ENCODE measurements at places on chromosomes 2 and 18.

- peak overlapping the region; percentile 2 for H3K27ac ChIP-seq
- H3K27me3 ChIP-seq, result no peaks in the 10 kb centered on the region
Observed at GRCh38 chr2:217756375-217757107, 246.3 kb downstream of the TNS1 start.

DNA sequence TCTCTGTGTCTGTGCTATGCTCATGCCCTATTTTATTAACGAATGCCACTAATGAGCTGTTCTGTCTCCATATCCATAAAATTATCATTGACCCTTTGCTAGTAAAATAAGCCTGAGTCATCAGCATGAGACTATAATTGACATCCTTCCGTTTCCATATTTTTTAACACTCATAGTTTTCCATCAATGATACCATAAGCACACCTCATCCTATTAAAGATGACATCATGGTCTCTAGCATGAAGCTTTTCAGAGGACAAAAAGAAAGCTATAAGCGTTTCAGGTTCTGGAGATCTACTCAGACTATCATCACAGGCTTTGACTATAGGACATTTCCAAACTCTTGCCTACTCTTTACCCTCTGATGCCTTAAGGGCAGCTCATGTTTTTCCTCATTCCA lies 1.2 kb upstream of the DSC2 start:
- no peak overlapping the region for H3K27ac ChIP-seq
- no peak for DNase-seq

- DNase-seq, result no peak
- H3K4me1 ChIP-seq, result no peaks in the 10 kb centered on the region
- no peaks in the 10 kb centered on the region for H3K27me3 ChIP-seq
Observed at GRCh38 chr2:174949988-174950687, 55.0 kb downstream of the CHN1 start.

GRCh38 chr2:169073963-169074751 lies 4.8 kb downstream of the DHRS9 start:
- H3K36me3 ChIP-seq, result no peaks in the 10 kb centered on the region
- H3K4me3 ChIP-seq, result no peak overlapping the region
- H3K4me1 ChIP-seq, result no peaks in the 10 kb centered on the region
- no peaks in the 10 kb centered on the region for H3K27me3 ChIP-seq
- H3K27ac ChIP-seq, result no peak overlapping the region
- DNase-seq, result no peak

DNA sequence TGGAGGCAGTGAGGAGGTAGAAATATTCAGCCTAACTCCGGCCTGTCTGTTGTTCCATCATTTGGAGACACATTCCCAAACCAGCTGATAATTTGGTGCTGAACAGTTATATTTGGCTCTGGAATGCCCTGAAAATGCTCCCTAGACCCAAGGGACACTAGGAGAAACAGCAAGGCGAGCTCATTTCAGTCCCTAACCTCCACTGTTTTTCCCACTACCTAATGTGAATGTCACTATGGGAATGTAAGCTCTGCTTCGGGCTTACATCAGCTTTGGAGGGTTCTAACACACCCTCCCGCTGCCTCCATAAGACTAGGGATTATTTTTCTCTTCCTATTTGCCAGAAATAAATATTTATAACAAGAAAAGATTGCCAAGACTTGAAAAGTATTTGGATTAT lies 103.5 kb downstream of the ANTXR1 start:
- peak overlapping the region; percentile 65 for H3K27ac ChIP-seq
- peaks cover 81% of the 10 kb centered on the region for H3K4me1 ChIP-seq
- no peaks in the 10 kb centered on the region for H3K36me3 ChIP-seq
- H3K27me3 ChIP-seq, result no peaks in the 10 kb centered on the region

Data from thoracic aorta (tissue), 2 donors.